ENCODE measurements at places on chromosomes 4 and X. TPM values are rescaled to one million over a fixed set of nuclear protein-coding genes. Genes with fewer than 3 reads are reported as not detected.

TBX22 gene
- 0.09 TPM for polyA plus RNA-seq

FHIP1A gene
- polyA plus RNA-seq = 9.3 TPM

SPANXA2 gene
- not detected for polyA plus RNA-seq

MAGEA8 gene
- polyA plus RNA-seq = 0.25 TPM

MAP7D2 gene
- polyA plus RNA-seq = 0.63 TPM

SAGE1 gene
- polyA plus RNA-seq = not detected

PLXNA3 gene
- 39.1 TPM for polyA plus RNA-seq

MXRA5 gene
- polyA plus RNA-seq = 59.5 TPM

SPANXC gene
- polyA plus RNA-seq = not detected

NPY1R gene
- polyA plus RNA-seq = 3.1 TPM

CENPVL3 gene
- polyA plus RNA-seq = not detected

MAGEA2 gene
- not detected for polyA plus RNA-seq

KIF4A gene
- 5.5 TPM for polyA plus RNA-seq

BEX2 gene
- 41.2 TPM for polyA plus RNA-seq

GABRB1 gene
- not detected for polyA plus RNA-seq

SULT1B1 gene
- polyA plus RNA-seq = 0.61 TPM

IL15 gene
- polyA plus RNA-seq = 8.7 TPM

CT45A2 gene
- not detected for polyA plus RNA-seq

RGN gene
- 2.5 TPM for polyA plus RNA-seq

IRS4 gene
- polyA plus RNA-seq = not detected

IL2RG gene
- polyA plus RNA-seq = 1.5 TPM

HS6ST2 gene
- 46.5 TPM for polyA plus RNA-seq

ZNF185 gene
- polyA plus RNA-seq = 13.1 TPM

TMEM271 gene
- polyA plus RNA-seq = not detected

GABRE gene
- polyA plus RNA-seq = 51.0 TPM

S100P gene
- 0.67 TPM for polyA plus RNA-seq
